ENCODE measurements at places on chromosomes 3 and 15. TPM values are rescaled to one million over a fixed set of nuclear protein-coding genes. Genes with fewer than 3 reads are reported as not detected.

DNA sequence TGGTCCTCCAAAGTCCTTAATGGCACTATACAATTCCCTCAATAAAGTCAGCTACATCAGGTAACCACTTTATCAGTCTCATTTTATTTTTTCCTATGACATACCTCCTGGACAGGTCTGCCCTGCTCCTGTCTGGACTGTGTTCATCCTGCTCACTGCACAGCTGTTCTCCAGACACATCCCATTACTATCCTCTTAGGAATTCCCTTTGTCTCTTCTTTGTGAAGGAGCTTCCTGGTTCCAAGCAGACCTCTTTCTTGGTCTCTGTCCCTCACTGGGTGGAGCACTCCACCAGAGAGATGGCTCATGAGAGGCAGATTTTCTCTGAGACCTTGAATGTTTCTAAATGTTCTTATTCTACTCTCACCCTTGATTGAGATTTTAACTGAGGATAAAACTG is 60.1 kb downstream of the KY start:
- no peak for DNase-seq

GRCh38 chr15:58403581-58403980 is 28.2 kb upstream of the LIPC start:
- no peak for DNase-seq

GRCh38 chr3:38130631-38131065 is 6.3 kb downstream of the ACAA1 start:
- DNase-seq: no peak

- DNase-seq: no peak
These were observed 554.1 kb downstream of the GOLGA6L6 start for GRCh38 chr15:19987389-19988048.

- no peak for DNase-seq
These were observed 771.7 kb downstream of the IGSF11 start for GRCh38 chr3:118262800-118263402.

DNA sequence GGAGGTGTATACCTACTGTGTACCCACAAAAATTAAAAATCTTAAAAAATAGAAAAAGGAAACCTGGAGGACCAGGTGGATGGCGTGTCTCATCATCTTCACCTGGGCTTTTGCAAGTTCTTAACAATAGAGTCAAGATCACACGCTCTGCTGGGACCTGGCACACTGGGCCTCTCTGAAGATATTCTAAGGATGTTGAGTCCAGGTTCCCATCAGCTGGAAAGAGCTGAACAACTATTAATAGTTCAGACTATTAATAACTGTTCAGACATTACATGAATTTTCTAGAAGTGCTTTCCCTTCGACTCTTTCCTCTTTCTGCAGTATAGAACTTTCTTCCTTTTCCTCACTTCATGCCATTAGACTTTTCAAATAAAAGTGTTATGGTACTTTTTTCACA is 320.2 kb upstream of the IL12A start:
- no peak for DNase-seq

GRCh38 chr3:100175637-100176280 is 61.5 kb upstream of the FILIP1L start:
- no peak for DNase-seq

DNA sequence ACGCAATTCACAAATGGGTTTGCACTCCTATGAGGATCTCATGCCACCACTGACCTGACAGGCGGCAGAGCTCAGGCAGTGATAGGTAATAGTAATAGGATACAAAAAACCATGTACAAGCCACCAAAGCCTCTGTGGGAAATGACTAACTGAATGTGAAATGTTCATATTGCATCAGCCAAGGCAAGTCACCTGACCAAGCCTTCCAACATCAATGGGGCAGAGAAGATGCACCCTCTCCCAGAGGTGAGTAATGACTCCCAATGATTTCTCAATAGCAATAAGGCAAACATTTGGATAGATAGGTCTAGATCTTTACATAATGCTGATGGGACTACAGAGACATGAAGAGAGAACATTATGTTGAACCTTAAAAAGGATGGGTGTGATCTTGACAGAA is 14.9 kb downstream of the CNTN3 start:
- DNase-seq: no peak

DNA sequence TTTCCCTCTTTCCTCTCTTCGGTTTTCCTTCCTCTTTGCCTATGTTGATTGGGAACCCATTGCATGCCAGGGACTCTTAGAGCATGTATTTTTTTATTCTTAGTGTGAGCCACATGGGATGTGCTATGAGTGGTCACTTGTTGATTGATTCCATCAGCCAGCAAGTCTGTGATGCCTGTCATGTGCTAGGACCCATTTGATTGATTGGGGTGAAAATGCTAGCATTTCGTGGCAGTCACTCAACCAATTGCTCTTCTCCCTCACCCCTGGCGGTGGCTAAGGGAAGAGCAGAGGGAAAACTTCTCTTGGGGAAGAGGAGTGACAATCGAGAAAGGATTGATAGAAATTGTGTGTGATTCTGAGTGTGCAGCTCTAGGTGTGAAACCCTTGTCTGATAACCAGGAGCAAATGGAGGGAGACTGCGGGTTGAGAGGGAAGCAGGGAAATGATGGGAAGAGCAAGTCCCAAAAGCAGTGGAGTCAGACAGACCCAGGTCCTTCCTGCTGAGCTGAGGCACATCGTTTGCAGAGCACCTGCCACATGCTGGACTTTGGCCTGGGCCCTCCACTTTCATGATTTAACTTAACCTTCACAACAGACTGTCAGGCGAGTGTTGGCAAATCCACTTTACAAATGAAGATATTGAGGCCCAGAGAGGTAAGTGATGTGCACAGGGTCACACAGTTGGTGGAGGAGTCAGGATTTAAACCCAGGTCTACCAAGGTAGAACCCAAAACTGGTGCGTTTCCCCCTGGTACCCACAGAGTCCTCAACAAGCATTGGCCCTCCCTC is 40.0 kb downstream of the SLC6A11 start:
- no peak for DNase-seq

DNA sequence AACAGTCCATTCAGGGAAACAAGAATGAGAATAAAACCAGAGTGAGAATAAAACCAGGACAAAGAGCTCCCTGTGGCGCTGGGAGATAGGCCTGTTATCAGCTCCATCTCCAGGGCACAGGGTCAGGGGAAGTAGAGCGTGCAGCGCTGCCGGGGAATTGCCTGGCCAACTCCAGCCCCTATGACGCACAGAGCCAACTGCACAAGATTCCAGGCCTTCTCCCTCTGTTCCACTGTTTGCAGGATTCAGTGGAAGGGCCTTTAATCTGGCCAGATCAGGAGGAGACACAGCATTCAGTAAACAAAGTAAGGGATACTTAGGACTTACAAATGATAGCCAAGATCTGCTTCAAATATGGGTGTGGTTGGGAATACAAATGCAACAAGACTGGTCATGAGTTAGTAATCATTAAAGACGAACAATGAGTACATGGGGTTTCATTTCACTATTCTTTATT is 49.4 kb downstream of the ITGB5 start:
- DNase-seq: no peak

GRCh38 chr3:30858894-30859389 is 35.5 kb downstream of the GADL1 start:
- no peak for DNase-seq

DNA sequence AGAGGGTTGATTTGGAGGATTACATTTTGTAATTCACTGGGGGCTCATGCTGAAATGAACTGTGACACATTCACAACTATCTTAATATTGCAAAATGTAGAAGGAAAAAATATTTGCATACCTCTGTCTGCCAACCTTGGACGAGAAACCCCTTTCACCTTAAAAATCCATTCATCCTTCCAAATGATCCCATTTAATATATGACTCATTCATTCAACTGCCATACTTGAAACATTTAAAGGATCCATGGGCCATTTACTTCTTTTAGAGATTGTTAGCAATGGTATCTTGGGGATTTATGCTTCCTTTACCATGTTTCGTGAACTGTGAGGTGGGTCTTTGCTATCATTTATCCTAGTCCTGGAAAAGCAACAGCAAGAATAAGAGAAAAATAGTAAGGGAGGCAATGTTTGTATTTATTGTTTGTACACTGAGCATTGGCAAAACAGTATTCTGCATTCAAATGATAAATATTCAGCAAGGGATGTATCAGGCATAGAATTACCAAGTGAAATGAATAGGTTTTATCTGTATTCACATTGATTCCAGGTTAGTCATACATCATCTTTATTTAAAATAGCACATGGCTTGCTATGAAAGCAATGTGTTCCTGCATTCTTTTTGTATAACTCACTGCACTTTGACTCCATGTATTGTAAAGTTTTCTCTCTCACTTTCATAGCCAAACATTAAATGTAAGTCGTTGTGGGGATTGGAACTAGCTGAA is 378.1 kb downstream of the NSUN3 start:
- no peak for DNase-seq

- DNase-seq: no peak
These were observed 448.6 kb downstream of the EPHB1 start for GRCh38 chr3:135243616-135244015.

- DNase-seq: no peak
These were observed 125.5 kb downstream of the NSMCE3 start for GRCh38 chr15:29143909-29144635.

- DNase-seq: no peak
These were observed 172.8 kb upstream of the PLSCR5 start for GRCh38 chr3:146777941-146778340.

DNA sequence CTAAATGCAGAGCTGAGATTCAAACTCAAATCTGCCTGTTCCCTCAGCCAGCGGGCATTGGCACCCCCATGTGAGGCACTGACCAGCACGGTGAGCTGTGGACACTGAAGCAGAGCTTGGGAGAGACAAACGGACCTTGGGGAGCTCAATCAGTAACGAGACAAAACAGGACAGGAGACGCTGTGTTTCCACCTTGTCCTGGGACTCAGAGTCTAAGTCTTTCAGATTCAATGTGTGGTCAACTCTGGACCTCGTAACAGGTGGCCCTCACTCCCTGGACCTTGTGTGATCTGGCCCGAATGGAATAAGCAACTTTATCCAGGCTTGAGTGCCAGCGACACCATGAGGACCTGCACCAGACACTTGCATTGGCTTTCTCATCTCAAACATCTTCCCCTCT is 232.5 kb downstream of the UACA start:
- DNase-seq: no peak

GRCh38 chr3:47413751-47414150 is 32.9 kb downstream of the PTPN23 start:
- DNase-seq: no peak

GRCh38 chr15:70589221-70589620 is 174.1 kb downstream of the UACA start:
- DNase-seq: peak; percentile 14

DNA sequence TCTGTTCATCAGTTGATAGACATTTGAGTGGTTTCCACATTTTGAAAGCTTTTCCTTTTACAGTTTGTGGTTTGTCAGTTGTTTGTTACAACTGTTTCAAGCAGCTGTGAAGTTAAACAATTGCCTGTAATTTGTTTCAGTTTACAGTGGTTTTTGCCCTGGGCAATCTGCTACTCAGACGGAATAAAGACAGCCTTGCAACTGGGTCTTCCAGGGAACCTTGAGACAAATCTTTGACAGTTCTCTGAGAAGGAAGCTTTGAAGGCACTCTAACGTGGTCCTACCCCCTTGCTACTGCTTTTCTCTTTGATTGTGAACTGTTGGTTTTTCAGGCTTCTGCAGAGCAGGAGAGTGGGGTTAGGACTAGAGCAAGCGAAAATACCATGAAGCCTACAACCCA is 28.0 kb downstream of the LRRC28 start:
- DNase-seq: no peak

GRCh38 chr3:89098964-89099585 is 8.3 kb upstream of the EPHA3 start:
- DNase-seq: no peak

DNA sequence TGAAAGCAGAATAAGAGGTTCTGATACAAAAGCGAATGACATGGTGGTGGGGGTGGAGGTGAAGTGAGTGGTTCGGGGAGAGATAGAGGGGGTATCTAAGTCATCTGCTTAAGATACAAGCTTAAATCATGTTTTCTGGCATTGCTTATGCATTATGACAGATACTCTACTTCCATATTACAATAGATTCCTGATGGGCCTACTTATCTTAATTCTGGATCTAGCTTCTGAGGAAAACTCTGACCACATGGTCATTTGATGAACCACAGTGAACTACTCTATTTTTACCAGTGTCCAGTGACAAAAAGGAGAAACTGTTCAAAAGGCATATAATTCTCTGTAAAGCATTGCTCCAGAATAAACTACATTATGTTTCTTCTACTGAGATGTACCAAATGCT is 673.7 kb upstream of the CCDC54 start:
- no peak for DNase-seq

DNA sequence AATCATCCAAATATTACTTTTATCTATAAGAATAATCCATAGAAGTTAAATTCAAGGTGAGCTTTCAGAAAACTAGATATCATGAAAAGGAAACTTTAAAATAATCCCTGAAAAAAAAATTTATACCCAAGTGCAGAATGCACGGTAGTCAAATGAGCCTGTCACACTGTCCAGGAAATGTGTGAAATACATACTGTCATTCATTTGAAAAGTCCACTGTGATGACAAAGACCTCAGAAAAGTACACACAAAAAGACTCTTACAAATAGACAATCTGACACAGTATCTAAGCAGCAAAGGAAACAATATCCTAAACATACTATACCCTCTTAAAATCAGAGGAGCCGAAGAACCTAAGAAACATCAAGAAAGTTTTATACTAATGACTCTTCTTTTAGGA is 29.7 kb downstream of the SUCLG2 start:
- no peak for DNase-seq

DNA sequence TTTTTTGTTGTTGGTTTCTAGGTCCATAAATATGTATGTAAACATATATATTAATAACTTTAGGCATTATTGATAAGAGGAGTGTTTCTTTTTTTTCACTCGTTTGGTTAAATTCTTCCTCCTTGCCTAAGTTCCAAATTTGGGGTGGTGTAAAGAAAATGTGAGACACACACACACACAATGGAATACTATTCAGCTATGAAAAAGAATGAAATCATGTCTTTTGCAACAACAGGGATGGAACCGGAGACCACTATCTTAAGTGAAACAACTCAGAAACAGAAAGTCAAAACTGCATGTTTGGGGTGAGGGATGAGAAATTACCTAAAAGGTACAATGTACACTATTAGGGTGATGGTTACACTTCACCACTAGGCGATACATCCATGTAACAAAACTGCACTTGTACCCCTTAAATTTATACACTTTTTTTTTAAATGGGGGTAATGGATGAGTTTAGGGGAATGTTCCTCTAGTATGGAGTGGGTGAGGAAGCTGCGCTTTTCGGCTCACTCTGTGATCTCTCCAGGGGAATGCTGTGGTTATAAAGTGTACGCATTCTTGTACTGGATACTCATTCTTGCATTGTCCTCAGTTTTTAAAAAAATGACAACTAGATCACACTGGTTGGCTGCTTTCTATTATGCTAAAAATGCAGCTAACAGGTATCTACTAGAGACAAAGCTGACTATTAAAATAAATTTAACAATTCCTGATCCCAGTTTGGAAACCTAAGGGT is 50.8 kb upstream of the PPARG start:
- no peak for DNase-seq

- no peak for DNase-seq
These were observed 37.1 kb downstream of the RIOX2 start for GRCh38 chr3:97934980-97935695.

TNFAIP8L3 gene
- total RNA-seq: 21.9 TPM

ATP11B gene
- 100 TPM for total RNA-seq

SEMA3B gene
- total RNA-seq: 32.9 TPM

WDR49 gene
- total RNA-seq: 2.2 TPM

C3orf22 gene
- total RNA-seq: not detected

FBXL2 gene
- 5.9 TPM for total RNA-seq

ITPKA gene
- not detected for total RNA-seq

CKMT1A gene
- 37.6 TPM for total RNA-seq

GPR160 gene
- 1.2 TPM for total RNA-seq

MEX3B gene
- total RNA-seq: 5.2 TPM

DOCK3 gene
- total RNA-seq: 0.98 TPM
